CD8-positive, alpha-beta T cell (primary cell): ENCODE measurements at places on chromosomes 5 and 9.

GRCh38 chr5:1214163-1214935 lies 10.8 kb upstream of the SLC6A18 start:
- DNase-seq: no peak

DNA sequence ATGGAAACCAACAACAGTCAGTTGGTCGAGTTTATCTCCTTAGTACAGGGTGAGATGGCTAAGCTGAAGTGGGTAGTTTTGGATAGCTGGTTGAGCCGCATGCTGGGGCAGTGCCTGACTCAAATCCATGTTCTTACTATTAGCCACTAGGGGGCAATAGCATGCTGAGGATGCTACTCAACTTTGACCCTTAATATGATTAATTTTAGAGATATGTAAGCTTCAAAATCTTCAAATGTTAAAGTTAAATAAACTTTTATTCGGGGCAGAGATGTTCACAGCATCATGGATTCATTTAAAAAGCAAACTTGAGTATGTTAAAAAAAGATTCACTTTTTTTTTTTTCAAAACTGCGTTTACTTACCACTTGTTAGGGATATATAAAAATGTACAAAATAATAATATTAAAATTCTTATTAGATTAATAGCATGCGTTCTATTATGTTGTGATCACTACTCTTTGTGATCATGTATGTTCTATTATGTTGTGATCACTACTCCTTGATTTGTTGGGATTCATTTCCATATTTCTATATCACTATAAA lies 57.0 kb downstream of the C9orf153 start:
- peak; percentile 63 for DNase-seq

- no peak for DNase-seq
Measured at GRCh38 chr5:142363619-142363963, 38.8 kb upstream of the SPRY4 start.

DNA sequence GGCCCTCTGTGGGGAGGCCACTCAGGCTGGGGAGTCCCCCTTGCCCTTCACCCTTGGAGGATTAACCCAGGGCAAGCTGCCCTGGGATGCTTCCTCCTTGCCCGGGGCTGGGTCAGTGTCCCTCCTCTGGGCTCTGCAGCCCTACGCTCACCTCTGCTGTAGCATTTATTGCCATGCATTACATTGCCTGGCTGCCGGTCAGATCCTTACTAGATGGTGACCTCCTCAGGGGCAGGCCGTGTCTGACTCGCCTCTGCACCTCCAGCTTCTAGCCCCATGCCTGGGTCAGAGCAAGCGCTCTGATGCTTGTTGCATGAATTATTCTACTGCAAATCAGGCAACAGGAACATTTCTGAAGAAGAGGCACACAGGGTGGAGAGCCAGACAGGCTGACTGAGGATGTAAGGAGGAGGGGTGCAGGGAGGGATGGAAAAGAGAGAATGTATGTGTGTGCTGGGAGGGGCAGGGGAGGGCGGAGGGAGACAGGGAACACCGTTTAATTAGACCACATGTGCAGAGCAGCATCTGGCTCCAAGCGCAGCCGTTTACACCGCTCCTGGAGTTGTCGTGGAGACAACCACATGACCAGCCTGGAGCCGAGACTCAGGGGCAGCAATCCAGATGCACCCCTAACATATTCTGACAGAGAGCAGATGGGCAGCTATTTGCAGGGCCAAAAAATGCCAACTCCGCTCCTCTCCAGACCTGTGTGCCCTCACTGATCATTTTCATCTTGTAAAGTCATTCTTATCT lies 117.0 kb downstream of the CRB2 start:
- DNase-seq: no peak

DNA sequence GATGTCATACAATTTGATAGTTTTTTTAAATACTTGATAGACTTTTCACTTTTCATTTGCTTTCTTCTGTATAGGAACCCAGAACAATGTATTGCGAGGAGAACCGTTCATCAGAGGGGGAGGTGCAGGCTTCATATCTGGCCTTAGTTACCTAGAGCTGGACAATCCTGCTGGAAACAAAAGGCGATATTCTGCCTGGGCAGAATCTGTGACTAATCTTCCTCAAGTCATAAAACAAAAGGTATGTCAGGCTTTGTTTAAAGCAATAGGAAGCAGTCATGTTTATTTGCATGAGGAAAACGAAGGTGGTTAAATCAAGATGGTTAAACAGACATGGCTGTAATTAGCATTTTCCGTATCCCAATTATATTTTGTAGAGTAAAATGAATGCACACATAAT lies 46.0 kb downstream of the C7 start:
- no peak for DNase-seq

DNA sequence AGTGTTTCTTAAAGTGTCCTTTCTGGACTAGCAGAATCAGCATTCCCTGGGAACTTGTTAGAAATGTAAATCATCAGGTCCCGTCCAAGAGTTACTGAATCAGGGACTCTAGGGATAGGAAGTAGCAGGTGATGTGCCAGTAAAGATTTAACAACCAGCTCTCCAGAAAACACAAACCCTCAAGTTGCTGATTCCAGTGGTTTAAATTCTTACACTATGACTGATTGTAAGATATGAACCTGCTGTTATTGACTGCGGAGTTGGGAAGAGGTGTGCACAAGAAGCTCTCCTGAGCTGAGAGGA lies 39.1 kb upstream of the BASP1 start:
- DNase-seq: no peak

- DNase-seq: peak; percentile 18
Measured at GRCh38 chr9:15642369-15642962, 89.6 kb downstream of the CCDC171 start.

- DNase-seq: no peak
Measured at GRCh38 chr9:12441506-12441905, 251.7 kb upstream of the TYRP1 start.

GRCh38 chr5:151271336-151271735 lies 18.4 kb downstream of the GM2A start:
- no peak for DNase-seq

GRCh38 chr5:72834924-72835323 lies 18.5 kb downstream of the TNPO1 start:
- no peak for DNase-seq

- no peak for DNase-seq
Measured at GRCh38 chr5:33448118-33448517, 7.4 kb downstream of the TARS1 start.

GRCh38 chr9:98686961-98687855 lies 21.5 kb downstream of the GABBR2 start:
- no peak for DNase-seq

- no peak for DNase-seq
Measured at GRCh38 chr5:95163079-95163478, 121.8 kb downstream of the MCTP1 start.

DNA sequence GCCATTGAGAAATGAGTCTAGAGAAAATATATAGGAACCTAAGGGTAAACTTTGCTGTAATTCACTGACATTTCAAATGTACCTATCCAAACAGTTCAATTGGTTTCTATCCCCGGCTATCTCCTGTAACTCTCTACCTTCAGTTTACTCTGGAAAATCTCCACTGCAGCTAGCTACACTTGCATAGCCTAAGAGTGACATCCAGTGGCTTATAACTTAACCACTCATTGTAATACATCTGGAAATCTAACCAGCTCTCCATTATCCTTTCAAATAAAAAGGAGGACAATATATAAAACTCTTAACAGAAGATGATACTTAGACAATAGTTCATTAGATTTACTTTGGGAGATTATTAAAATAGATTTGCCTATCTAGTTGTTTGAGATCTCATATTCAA lies 35.3 kb upstream of the SPDL1 start:
- DNase-seq: no peak

DNA sequence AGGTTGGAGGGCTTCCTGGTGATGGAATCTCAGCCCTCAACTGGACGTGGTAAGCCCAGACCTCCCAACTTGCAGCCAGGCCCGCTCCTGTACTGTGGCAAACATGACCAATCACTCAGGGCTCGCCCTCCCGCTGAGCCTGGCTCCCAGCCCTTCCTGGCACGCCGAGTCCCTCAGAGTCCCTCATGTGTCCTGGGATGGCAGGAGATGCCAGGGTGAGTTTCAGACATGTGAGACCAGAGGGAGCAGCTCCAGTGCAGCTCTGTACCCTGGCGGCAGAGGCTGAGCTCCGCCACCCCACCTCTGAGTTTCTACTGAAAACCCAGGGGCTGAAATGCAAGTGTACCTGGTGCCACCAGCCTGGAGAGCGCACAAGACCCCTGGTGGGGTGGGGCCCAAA lies 42.0 kb upstream of the RXRA start:
- no peak for DNase-seq

DNA sequence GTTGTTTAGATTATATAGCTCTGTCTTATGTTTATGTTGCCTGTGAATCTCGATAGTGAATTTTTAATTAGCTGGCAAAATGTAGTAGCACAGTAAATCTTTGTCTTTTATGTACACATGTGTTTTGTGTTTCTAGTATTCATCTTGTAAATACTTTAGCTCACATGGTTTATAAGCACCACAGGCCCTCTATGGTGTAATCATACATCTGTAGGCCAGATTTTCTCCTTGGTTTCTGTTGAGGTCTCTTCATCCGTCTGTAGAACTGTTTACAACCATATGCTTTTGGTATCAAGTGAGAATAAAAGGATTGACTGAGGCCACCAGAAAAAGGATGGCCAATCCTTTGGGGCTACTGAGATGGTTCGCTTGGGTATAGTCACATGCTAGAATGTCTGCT lies 45.0 kb downstream of the PRR16 start:
- DNase-seq: no peak

- no peak for DNase-seq
Measured at GRCh38 chr9:110753731-110754231, 85.2 kb downstream of the MUSK start.

DNA sequence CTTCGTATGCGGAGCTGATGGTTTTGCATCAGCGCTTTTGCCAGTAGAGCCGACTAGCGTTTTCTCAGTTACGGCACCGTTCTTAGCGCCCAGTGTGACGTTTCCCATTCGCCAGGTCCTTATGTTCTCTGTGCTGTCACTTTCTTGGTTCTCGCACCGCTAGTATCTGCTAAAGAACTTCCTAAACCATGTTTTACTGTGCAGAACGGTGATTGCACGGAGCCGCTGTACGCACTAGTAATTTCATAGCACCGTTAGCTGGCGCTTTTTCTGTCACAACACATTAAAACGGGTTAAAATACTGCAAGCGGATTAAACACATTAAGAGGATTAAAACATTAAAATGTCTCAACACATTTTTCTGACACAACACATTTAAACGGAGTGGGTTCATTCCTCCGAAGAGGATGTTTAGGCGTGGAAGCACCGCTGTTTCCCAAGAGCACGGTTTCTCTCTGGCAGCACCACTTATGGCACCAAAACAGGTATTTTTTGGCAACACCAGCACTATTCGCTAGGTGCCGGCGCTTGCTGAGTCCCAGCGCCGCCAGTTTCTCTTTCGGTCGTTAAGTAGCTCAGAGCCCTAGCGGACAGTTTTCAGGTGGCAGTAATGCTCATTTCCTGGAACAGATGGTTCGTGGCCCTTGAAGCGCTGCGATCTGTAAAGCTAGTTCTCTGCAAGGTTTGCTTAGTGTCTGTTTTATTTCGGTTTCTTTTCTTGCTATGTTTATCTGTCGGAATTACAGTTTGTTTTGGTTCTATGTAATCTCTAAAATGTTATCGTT lies 20.3 kb downstream of the ANXA2R start:
- peak; percentile 80 for DNase-seq

- no peak for DNase-seq
Measured at GRCh38 chr5:1831677-1832313, 30.6 kb downstream of the NDUFS6 start.

DNA sequence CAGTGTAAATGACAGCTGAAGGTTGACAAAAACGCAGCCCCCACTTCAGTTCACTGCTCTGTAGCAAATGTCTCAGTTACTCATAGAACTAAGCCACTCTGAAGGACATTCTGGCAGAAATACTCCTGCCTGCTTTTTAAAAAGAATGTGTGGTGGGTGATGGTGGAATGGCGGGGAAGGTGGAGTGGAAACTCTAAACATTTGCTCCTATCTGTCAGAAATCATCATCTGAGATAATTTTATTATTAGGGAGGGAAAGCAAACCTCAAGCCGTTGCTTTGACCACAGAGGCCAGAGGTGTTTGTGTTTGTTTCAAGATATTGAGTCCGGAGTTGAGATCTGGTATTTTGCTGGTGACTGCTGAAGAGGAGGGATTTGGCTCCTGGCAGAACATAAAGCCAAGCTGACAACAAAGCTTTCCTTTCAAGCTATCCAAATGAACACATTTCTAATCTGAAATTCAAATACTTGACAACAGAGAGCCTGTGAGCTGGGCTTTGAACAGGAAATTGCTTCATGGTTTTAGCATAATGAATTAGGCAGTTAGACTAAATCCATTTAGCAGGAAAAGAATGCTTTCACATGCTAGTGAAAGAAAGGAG lies 362.7 kb downstream of the CSNK1G3 start:
- DNase-seq: no peak

DNA sequence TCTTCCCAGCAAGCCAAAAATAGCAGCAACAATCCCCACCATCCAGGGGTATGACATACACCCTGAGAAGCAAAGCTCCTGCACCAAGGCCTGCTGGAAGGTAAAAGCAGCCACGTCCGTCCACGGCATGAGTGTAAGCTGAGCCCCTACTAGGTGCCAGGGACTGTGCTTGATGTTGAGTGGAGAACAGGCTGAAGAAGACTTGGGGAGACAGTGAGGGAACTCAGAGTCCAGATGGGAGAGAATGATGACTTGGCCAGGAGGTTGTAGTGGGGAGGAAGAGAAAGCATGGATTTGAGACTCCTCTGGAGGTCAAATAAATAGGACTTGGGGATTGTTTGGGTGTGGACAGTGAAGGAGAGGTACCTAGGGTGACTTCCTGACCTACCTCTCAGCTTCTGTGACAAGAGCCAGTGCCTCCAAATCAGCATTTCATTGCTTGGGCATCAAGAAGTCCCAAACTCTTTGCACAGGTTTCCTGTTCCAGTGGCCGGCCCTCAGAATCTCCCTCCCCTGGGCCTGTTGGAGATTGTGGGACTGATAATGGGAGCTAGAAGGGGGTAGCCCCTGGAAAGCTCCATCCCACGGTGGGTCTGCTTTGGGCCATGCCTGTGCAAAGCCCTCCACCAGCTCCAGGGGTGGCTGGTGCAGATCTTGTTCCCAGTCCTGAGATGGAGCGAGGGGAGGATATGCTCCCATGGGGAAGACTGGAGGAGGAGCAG lies 58.3 kb upstream of the ADAMTS2 start:
- DNase-seq: no peak

GRCh38 chr9:10230512-10230911 lies 382.3 kb downstream of the PTPRD start:
- no peak for DNase-seq

GRCh38 chr9:38286357-38286756 lies 106.1 kb upstream of the ALDH1B1 start:
- DNase-seq: no peak

GRCh38 chr9:95505717-95506427 lies 10.9 kb downstream of the PTCH1 start:
- peak; percentile 39 for DNase-seq

GRCh38 chr5:27947088-27947487 lies 908.7 kb upstream of the CDH9 start:
- DNase-seq: no peak

- DNase-seq: no peak
Measured at GRCh38 chr5:153399595-153399994, 90.9 kb upstream of the GRIA1 start.
